Lung microvascular endothelial cell (primary cell): ENCODE measurements at places on chromosomes 1 and 21. TPM values are rescaled to one million over a fixed set of nuclear protein-coding genes. Genes with fewer than 3 reads are reported as not detected.

The PLA2G4A gene
- total RNA-seq, result 15.1 and 16.8 TPM in 2 replicates

DNA sequence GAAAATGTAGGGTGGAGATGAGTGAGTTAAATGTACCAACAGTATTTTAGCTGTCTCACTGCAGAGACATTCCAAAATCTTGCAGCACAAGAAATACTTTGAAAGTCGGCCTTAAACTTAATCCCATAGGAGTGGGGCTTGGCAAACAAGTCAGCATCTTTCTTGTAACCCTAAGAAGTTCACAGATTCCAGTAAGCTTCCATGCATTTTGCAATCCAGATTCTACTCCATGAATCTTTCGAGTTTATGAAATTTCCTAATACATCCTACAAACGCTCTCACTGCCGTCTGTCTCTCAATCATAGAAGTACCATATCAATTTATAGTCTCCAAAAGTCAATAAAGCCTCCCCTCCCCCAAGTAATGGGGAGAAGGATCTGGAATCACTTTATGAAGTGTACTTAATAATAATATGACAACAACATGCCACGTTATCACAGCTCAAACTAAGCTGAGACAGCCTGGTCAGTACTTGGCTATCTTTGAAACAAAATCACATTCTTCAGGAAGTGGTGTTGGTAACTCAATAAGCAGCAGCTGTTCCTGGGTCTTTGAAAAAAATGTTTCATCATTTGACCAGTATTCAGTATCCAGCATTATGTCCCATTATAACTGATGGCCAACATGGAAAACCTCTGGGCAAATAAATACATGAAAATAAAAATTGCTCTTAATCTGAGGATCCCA is 317.4 kb upstream of the RUNX1 start:
- DNase-seq, result peak; percentile 42

DNA sequence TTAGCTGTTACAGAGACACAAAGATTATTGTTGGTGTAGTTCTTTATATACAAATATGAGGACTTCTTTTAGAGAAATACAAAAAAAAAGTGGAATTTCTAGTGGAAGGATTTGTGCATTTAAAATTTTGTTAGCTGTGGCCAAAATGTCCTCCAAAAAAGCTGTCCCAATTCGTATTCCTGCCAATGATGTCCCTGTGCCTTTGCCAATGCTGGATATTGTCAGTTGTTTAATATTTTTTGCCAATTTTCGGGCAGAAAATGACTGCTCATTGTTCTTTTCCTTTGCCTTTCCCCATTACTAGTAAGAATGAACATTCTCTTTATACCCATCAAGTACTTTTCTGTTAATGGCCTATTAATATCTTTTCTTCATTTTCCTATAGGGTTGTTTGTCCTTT is 110.0 kb upstream of the HOOK1 start:
- no peak for DNase-seq

- DNase-seq, result no peak
Observed at GRCh38 chr1:76164165-76164564, 89.6 kb downstream of the ST6GALNAC3 start.

DNA sequence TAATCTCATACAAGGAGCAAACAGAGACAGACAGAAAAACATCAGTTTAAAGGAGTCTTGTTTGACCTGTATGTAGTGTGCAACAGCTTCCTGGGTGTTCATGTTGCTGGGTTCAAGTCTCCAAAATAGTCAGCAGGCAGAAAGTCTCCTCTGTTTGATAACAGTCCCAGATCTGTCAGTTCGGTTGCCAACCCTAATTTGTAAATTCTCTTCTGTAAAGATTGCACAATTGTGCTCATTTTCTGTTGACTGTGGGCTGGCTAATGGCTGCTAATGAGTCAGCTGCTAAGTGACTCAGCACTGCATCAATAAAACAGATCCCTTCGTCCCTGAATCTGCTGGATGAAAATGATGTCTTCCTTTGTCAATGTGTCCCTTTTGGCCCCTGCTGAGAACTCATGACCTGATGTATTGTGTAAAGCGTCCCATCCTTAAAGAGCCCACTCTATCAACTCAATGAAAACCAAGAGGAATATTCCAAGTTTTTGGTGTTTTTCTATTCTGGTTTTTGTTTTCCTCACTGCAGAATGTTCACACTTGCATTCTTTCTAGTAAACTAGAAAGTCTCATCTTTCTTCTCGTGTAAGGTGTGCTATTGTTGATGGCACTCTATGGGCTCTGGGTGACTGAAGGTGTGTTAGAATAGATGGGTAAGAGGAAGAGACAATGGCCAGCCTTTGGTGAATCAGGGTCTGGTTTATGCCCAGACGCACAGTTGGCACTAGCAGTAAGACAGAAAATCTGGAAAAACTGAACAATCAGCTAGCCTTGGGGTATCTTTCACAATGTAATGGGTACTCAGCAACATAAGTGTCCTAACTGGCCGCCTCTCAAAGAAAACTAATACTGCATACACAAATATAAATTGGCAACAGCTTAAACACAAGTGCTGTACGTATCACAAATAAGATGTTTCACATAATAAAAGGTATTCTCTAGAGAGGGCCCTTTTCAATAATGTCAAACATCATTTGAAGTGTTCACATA is 75.1 kb upstream of the SIPA1L2 start:
- peak; percentile 81 for DNase-seq

DNA sequence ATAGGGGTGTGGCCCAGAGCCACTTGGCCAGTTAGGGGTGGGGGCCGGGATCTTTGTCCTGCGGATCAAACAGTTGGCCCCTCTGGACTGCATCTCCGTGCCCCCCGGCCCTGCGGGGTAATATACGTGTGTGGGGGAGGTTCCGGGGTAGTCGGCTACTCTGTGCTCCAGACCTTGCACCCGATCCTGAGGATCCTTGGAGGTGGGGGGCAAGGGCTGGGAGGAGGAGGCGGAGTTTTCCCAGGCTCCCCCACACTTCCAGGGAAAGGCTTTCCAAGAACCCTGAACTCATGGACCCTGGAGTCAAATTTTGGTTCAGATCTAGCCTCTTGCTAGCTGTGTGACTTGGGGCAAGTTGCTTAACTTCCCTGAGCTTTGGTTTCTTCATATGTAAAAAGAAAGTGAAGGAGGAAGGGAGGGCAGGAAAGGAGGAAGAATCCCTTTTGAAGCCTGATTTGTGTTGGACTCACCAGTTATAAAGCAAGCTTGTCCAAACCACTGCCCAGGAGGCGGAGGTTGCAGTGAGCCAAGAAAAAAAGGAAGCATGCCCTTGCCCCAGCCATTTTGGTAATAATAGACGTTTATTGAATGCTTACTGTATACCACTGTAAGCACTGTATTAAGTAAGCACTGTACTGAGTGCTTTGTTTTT is 686 bp downstream of the MIIP start:
- DNase-seq, result peak; percentile 18

- no peak for DNase-seq
Observed at GRCh38 chr21:18006691-18007090, 187.5 kb upstream of the C21orf91 start.

- peak; percentile 15 for DNase-seq
Observed at GRCh38 chr1:182995894-182996293, 27.3 kb upstream of the LAMC1 start.

DNA sequence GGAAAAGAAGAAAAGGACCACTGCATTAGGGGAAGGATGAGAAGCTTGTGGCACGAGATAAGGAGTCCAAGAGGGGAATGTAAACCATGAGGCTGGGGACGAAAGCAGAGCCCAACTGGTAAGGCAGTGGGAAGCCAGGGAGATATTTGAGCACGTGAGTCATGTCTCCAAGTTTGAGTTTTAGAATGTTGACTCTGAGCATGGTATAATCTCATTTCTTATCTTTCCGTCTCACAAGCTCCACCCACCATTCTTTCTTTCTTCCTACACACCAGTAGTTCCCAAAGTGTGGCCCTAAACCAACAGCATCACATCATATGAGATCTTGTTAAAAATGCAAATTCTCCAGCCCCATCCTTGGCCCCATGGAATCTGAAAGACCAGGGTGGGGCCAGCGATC is 145.3 kb downstream of the PLPP3 start:
- DNase-seq, result no peak
